ENCODE measurements at places on chromosomes 6 and 20.

- DNase-seq: no peak
Observed at GRCh38 chr6:159378411-159379328, 209.5 kb downstream of the FNDC1 start.

DNA sequence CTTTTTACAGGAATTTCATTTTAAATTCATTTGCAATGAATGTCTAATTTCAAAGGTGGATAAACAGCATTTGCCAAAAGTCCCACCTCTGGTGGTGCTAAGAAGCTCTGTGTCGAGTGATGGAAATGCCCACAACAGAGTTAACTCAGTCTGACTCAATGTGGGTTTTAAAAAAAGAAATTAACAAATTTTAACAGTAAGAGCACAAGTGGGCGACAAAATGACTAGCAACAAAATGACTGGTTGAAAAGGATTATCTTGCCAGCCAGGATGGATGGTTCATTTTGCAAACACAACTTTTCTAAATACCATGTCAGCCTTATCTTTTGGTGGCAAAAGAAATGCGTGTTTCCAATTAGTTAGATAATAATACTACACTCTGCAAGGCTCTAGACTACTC is 14.3 kb upstream of the TAGAP start:
- DNase-seq: no peak

GRCh38 chr6:84912472-84913322 is 148.3 kb upstream of the TBX18 start:
- DNase-seq: no peak

DNA sequence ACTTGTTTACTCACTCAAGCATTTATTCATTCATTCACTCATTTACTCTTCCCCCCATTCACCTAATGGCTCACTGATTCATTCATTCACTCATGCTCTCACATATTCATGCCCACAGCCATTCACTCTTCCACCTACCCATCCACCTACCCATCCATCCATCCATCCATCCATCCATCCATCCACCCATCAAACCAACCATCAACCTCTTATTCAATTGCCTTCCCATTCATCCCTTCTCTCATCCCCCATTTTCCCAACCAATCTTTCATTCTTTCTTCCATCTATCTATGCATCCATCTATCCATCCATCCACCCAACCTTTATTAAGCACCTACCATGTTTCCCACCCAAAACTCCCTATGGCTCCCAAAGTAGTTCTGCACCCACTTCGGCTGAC is 1.6 kb upstream of the ARHGAP40 start:
- no peak for DNase-seq

- no peak for DNase-seq
Observed at GRCh38 chr6:83459663-83460062, 28.8 kb upstream of the ME1 start.

DNA sequence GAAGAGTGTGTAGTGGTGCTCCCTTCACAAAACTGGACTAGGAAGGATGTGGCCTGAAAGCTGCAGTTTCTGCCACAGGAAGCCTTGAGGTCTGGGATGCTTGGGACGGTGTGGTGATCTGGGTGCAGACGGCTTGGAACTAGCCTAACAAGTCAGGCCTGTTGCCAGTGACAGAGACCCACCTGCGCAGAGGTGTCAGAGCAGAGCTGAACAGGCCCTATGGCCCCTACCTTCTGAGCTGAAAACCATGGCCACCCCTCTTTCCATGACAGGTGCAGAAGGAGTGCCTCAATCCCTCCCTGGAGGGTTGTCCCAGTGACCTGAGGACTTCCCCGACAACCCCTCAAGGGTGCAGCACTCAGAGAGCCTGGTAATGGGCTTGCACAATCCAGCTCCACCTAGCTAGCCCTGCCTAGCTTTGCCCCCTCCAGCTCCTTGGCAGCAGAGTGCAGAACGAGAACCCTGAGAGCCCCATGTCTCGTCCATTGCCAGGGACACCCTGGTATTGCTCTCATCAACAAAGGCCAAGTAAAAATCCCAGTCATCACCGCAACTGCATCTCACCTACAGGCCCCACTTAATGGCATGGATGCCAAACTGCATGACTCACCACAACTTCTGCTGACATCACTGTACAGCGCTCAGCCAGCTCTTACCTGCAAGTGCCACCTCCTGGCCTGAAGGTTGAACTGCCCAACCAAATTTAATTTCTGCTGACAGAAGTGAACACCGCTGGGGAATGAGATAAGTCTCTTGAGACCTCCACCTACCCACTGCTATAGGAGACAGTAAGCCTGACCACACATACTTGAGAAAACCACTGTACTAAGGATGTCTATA is 563.1 kb downstream of the TFAP2A start:
- DNase-seq: no peak

DNA sequence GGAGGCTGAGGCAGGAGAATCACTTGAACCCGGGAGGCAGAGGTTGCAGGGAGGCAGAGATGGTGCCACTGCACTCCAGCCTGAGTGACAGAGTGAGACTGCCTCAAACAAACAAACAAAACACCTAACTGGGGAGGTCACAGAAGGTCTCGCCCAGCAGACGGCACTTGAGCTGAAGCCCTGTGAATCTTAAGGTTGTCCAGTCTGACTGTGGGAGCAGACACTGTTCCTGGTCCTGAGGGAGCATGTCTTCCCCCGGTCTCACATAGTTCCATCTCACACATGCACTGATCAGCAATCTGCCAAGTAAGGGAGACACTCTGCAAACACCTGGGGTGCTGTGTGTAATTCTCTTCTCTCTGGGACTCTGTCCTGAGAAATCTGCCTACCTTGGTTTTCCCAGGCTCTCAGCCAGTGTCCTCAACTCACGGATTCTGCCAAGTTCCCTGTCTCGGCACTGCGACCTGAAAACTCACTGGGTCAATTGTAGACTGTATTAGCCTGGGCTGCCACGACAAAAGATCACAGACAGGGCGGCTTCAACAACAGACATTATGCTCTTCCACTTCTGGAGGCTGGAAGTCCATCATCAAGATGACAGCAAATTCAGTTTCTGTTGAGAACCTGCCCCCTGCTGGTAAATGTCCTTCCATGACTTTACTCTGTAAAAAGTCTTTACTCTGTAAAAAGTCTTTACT is 94.3 kb downstream of the JPH2 start:
- no peak for DNase-seq

DNA sequence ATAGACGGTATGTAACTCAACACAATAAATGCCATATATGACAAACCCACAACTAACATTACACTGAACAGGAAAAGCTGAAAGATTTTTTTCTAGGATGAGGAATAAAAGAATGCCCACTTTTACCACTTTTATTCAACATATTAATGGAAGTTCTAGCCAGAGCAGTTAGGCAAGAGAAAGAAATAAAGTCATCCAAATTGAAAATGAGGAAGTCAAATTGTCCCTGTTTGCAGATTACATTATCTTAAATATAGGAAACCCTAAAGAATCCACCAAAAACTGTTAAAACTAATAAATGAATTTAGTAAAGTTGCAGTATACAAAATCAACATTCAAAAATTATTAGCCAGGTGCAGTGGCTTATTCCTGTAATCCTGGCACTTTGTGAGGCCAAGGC is 24.6 kb upstream of the ADGB start:
- DNase-seq: no peak

DNA sequence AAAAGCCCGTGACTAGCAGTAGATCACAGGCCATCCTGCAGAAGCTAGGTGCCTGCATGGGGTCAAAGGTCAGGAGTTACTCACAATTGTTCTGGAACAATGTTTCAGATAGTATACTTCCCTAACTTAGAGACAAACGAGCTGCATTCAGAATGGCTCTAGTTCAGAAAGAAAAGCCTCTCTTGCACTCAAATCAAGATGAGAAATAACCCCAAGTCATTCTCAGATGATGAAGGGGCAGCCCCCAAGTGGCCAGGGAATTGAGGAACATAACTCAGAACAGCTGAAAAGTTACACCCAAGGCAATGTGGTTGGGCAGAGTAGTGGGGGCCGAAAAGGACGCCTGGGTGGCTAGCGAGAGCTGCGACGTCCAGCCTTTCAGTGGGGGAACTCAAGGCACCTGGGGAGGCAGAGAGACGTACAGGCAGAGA is 27.8 kb downstream of the FYN start:
- DNase-seq: no peak

- DNase-seq: no peak
Observed at GRCh38 chr6:145151624-145152023, 583.7 kb downstream of the EPM2A start.

GRCh38 chr6:39107034-39107433 is 8.0 kb downstream of the SAYSD1 start:
- DNase-seq: no peak
